NCI-H2081 treated with DMSO at 0.1 percent for 48 hours (cell line): ENCODE measurements at places on chromosomes 7 and 10.

GRCh38 chr10:106519376-106520030 is 645.0 kb downstream of the SORCS1 start:
- DNase-seq, result no peak

DNA sequence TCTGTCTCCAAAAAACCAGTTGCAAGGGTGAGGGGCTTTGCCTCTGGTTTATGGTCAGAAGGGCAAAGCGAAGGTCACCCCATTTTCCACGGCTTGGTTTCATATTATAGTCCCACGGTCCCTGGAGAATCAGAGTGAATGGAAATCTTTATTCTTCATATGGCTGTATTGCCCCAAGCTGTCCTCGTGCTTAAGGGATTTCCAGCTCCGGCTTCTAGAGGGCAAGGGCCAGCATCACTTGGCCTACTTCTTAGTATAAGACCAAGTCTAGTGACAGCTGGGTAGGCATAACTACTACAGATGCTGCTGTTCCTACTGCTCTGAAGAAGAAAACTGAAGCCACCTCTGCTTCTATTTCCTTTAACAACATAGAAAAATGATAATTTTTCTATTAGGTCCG is 63.2 kb downstream of the PARP12 start:
- no peak for DNase-seq

DNA sequence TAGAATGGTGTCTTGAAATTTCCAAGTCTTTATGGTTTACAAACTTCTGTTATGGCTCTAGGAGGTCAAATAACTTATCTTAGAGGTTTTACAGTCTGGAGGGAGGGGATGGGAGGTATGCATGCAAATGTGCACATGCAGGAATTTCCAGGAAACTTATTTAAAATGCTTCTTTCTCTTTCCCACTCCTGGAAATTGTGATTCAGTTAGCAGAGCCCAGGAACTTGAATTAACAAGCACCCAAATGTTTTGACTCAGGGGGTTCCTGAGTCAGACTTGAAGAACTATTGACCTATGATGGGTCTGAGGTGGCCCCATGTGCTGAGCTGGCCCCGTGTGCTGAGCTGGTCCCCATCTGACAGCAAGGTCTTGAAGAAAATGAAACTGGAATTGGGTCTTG is 669.4 kb downstream of the INHBA start:
- no peak for DNase-seq

- no peak for DNase-seq
Measured at GRCh38 chr10:117165538-117166417, 27.7 kb upstream of the VAX1 start.

GRCh38 chr7:116598278-116598677 is 73.4 kb downstream of the CAV1 start:
- DNase-seq, result no peak

DNA sequence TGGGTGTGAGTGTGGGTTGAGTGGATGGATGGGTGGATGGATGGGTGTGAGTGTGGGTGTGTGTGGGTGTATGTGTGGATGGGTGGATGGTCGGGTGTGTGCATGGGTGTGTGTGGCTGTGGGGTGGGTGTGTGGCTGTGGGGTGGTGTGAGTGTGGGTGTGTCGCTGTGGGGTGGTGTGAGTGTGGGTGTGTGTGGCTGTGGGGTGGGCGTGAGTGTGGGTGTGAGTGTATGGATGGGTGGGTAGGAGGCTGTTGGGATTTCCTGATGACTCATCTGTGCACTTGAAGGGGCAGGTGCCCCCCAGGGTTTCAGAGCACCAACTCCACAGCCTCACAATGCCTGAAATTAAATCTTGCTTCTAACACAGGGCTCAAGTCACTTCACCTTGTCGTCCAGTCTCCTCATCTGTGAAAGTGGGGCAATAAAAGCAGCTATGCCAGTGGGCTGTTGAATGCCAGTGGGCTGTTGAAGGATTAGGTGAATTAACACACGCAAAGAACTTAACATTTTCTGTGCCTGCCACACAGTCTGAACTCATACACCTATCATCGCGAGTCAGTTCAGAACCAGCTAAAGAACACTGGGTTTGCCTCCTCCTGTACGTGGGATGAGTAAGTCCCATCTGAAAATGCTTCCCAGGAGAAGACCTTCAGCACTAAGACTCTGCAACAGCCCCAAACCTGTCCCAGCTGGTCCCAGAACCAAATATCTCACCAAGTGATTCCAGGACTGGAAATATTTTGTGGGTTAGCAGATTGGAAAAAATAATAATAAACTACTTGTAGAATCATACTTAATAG is 32.0 kb downstream of the SFMBT2 start:
- no peak for DNase-seq

GRCh38 chr10:37269554-37270256 is 144.3 kb downstream of the ANKRD30A start:
- DNase-seq, result no peak

GRCh38 chr7:92705831-92706230 is 115.6 kb upstream of the FAM133B start:
- DNase-seq, result no peak

DNA sequence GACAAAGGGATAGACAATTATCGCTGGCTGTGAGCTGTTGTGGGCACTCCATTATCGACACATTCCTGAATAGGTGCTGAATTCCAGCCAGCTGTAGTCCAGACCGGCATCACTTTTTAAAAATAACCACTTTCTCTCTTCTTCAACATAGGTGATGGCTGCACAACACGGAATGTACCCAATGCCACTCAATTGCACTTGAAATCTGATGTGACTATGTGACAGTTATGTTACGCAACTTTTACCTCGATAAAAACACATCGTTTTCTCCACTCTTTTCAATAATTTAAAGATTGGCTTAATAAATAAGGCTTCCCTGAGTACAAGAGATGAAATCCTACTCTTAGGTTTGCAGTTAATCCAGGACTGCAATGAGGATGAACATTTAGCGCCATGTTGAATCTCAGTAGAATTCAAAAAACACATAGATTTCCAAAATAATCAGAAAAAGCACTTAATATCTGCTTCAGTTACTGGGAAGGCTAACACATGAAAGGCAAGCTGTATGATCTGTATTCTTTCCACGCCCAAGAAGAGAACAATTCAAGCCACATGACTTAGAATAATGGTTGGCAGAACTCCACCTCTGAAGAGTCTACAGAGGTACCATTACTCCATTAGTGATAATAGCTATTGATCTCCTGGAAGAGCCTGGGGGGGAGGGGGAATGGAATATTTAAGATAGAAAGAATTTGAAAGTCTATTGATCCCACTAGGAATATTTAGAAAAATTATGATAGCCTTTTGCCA is 3.6 kb downstream of the YWHAG start:
- DNase-seq, result no peak

- DNase-seq, result no peak
Measured at GRCh38 chr7:45865594-45866410, 7.1 kb downstream of the CCDC201 start.

DNA sequence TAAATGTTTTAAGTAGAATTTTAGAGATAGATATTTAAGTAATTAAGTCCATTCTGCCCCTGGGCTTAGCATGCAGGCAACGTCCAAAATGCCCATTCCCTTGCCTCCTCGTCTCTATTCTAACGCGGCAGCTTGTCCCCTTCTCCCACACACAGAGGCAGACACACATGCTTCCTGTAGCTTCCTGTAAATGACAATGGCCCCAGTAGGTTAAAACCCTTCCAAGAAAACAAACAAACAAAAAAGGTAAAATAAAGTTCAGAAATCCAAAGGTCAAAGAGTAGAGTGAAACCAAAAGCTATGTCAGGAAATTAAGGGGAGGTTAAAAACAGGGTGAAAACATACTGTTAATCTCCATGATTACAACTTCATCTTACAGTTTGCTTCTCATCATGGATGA is 857.6 kb downstream of the GATA3 start:
- DNase-seq, result no peak

DNA sequence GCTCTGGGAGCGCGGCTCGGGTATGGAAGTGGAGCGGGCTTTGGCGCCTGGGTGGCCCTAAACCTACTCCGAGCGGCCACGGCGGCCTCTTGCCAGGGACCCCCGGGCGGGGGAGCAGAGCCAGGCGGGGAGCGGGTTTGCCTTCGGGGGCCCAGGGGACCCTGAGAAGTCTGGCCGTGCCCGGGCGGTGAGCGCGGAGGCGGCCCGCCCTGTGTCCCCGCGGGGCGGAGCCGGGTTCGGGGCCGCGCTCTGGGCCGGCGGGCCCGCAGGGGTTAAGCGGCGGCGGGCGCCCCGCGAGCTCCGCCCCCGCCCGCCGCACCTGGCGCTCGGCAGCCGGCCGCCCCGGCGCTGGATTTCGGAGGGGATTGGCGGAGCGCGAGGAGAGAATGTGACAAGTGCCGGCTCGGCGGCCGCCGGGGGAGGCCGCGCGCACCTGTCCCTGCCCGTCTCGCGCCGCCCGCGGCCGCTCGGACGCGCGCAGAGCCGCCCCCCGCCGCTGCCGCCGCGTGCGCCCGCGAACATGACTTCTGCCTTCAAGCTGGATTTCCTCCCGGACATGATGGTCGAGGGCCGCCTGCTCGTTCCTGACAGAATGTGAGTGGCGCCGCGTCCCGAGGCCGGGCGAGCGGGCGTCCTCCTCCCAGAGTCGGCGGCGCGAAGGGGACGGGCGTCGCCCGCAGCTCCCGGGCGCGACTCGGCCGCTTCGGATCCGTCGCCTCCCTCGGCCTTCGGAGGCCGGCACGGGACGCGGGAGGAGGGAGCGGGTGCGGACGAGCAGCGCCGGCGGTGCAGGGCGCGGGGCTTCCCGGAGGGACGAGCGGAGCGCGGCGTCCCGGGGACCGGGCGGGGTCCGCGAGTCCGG is at the start of gene CELF2:
TSS of gene CELF2 (plus strand) at position 303 of the 862 bp plus-strand sequence. CDS start at position 521, 218 bp downstream.
- peak; percentile 28 for DNase-seq
